ENCODE measurements at places on chromosomes 5 and 9.

- DNase-seq: no peak
These were observed 42.9 kb downstream of the CXXC5 start for GRCh38 chr5:139690803-139691629.

GRCh38 chr9:80699511-80699998 is 989.8 kb downstream of the TLE1 start:
- no peak for DNase-seq

DNA sequence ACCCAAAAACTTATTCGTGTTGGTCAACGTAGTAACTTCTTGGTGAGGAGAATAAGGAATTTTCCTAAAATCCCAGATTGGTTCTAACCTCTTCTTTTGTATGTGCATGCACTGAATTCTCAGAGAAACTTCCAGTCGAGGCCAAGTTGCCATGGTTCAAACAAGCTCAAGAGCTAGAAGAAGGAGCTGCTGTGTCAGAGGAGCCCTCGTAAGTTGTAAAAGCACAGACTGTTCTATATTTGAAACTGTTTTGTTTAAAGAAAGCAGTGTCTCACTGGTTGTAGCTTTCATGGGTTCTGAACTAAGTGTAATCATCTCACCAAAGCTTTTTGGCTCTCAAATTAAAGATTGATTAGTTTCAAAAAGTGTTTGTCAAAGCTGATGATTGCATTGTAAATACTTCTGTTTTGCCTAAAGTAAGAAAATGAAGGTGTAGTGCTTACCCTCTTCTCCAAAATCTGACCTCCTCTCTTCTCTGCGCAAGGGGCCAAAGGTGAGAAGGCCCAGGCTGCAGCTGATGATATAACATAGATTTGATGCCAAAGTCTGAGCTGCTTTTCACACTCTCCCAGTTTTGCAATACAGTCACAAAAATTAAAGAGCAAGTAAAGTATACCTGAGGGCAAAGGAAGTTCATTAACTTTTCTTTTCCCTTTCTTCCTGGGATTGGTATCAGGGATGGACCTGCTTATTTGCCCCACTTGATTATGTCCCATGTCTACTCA is 210.8 kb downstream of the ADAMTSL1 start:
- no peak for DNase-seq

- DNase-seq: no peak
These were observed 111.2 kb downstream of the INSYN2B start for GRCh38 chr5:169869066-169869465.

- no peak for DNase-seq
These were observed 116.3 kb downstream of the DEPDC1B start for GRCh38 chr5:60583616-60584015.

- DNase-seq: no peak
These were observed 5.0 kb upstream of the HAVCR1 start for GRCh38 chr5:157063776-157064430.

DNA sequence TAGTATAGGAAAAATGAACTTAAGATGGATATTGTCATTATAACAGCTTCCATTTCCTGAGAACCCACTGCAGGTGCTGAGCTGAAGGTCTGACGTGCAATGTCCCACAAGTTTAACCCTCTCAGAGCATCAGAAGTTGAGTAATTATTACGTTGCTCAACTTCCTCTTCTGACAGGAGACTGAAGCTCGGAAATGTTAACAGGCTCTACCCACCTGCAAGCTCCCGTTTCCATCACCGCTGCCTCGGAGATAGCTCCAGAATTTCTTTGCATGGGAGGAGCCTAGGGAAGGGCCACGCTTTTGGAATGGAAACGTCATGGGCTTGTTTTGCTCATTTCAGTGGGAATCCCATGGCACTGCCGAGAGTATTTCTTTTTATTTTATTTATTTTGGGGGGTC is 1.0 kb upstream of the NTMT1 start:
- DNase-seq: no peak

- DNase-seq: no peak
These were observed 389.1 kb downstream of the GADD45G start for GRCh38 chr9:89993678-89994630.

Data from stimulated activated naive CD8-positive, alpha-beta T cell treated with anti-CD3 and anti-CD28 coated beads, Interleukin-15, Interleukin-2, amounts not matched to agents 100 U/mL and 50 U/mL, for 24 hours (primary cell).